WERI-Rb-1 (cell line): ENCODE measurements at places on chromosomes 13 and 19.

DNA sequence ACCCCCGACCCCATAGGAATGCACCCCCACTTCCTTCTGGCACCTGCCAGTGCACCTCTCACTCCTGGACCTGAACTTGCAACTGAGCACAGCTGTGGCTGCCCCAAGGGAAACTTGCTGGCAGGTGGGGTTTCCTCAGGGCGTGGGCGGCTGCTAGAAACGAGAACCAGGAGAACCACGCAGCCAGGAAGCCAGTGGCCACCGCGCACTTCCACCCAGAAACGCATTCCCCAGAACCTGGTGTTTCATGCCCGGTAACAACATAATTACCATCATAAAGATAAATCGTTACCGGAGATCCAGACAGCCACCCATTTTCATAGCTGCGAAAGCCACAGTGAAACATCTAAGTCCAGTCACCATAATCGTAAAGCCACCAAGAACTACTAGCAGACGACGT lies 75.2 kb upstream of the C13orf46 start:
- no peak for DNase-seq

DNA sequence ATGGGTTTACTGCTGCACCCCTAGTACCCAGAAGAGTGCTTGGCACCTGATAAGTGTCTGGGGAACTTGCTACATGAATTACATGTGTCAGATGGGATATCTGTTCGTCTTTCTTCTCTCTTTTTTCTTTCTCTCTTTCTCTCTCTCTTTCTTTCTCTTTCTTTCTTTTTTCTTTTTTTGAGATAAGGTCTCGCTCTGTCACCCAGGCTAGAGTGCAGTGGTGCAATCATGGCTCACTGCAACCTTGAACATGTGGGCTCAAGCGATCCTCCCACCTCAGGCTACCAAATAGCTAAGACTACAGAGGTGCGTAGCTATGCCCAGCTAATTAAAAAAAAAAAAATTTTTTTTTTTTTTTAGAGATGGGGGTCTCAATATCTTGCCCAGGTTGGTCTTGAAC lies 6.1 kb downstream of the CADM4 start:
- no peak for DNase-seq

- no peak for DNase-seq
Measured at GRCh38 chr19:16207490-16208025, 9.8 kb downstream of the AP1M1 start.

DNA sequence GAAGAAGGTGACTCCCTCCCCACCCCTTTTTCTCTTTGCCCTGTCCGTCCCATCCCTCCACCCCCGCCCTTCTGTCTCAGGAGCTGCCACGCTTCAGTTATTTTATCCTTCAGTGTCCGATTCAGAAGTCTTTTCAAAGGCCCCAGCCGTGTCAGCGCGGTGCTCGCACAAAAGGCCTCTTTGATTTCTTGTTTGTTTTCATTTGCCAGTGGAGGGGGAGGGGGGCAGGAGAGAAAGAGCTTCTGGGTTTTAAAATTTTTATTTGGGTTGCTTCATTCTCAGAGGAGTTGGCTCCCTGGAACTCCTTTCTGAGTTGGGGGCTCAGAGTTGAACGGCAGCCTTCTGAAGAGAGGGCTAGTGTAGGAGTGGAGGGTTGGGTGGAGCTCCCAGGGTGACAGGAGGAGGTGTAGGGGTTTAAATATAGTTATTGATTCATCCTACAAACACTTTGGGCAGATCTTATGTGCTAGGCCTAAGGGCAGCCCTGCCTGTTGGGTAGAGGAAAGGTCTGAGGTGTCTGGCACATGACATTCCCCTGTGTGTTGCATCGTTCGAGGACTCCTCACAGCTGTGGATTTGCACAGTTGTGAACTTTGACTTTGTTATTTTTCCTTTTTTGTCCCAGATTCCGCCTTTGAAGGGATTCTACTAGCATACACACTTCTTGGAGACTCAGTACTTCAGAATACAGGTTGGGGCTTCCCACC lies 36.8 kb downstream of the NFIX start:
- peak; percentile 58 for DNase-seq

- peak; percentile 90 for DNase-seq
Measured at GRCh38 chr19:18112989-18113478, 15.5 kb downstream of the MAST3 start.

DNA sequence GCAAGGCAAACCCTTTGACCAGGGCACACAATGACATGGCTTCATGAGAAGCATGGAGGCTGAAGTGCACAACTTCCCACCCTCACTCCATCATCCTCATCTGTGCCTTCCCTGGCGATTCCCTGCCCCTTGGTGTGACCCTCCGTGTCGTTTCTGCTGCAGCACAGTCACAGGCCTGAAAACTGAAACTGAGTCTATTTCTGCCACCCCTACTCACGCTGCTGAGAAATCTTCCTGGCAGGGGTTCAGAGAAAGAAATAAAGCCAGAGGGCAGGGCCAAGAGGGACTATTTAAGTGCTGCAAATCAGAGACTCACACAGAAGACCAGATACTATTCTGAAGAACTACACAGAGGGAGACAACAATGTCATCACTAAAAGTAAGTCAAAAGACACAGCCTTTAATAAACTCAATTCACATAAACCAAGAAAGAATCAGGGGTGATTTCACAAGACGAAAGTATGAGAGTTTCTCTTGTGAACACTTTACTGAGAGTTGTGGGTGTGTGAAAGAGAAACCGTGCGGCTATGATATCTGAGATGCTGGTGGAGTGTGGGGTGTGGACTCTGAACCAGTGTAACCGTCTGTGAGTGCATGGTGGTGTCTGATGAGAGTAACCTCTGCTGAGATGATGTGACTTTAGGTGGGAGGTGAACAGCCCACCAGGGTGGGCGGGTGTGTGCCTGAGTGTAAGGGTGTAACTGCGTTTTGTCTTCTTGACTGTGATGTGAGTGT lies 23.5 kb downstream of the LGALS16 start:
- no peak for DNase-seq

GRCh38 chr13:40553356-40553755 lies 113.1 kb downstream of the FOXO1 start:
- no peak for DNase-seq

- no peak for DNase-seq
Measured at GRCh38 chr13:69202996-69203395, 904.6 kb upstream of the ATXN8OS start.

- no peak for DNase-seq
Measured at GRCh38 chr13:35979361-35979951, 151.7 kb downstream of the DCLK1 start.

DNA sequence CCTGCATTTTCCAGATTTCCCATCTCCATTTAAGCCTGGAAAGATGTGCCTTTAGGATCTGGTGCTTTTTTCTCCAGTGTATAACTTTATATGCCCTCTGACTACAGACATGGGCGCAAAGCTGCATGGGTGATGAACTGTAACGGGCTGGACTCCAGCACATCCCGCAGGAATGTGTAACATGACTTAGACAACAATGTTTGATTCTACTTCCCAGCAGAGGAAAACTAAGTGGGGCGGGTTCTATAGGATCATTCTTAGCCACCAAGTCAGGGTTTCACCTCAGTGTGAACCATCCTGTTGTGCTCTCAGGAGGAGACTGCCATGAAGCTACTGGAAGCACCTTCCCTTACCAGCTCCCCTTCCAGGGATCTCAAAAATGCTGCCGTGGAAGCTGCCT lies 93.2 kb upstream of the SERP2 start:
- no peak for DNase-seq

DNA sequence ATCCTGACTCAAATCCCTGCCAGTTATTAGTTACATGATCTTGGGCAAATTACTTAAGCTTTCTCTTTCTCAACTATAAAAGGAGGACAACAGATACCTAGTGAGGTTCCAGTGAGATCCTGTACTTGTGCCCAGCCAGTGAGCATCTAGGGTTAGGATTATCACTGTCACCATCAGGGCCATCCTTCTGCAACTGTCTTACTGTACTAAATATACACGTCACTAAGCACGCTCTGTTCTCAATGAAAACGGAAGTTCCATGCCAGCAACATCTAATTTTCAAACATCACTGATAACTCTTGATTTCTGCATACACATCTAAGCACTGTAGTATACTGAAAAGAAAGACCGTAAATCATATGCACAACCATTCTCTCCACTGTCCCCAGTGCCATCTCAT lies 70.0 kb downstream of the FOXO1 start:
- no peak for DNase-seq
